ENCODE measurements at places on chromosomes 11 and 22.
A peak's percentile ranks its signal among the peaks of the same experiment; 100 is the strongest.

- DNase-seq, result no peak
Measured at GRCh38 chr22:25054943-25055511, 102.5 kb downstream of the KIAA1671 start.

DNA sequence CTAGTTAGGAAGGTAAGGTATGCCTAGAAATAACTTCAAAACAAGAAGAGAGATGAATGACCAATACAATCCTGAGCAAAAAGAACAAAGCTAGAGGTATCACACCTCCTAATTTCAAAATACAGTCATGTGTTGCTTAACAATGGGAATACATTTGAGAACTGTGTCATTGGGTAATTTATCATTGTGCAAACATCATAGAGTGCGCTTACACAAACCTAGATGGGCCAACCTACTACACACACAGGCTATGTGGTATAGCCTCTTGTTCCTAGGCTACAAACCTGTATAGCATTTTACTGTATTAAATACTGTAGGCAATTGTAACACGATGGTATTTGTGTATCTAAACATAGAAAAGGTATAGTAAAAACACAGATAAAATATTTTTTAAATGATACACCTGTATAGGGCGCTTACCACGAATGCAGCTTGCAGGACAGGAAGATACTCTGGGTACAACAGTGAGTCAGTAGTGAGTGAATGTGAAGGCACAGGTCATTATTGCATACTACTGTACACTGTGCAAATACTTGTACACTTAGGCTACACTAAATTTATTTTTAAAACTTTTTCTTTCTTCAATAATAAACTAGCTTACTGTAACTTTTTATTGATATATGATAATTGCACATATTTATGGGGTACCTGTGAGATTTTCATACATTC lies 48.2 kb downstream of the STK33 start:
- DNase-seq, result no peak

- DNase-seq, result no peak
Measured at GRCh38 chr11:44269369-44270351, 40.3 kb downstream of the ALX4 start.

- peak; percentile 60 for DNase-seq
Measured at GRCh38 chr11:69398529-69399492, 82.7 kb upstream of the LINC01488 start.

GRCh38 chr22:50621948-50622722 lies 5.8 kb downstream of the ARSA start:
- no peak for DNase-seq

- no peak for DNase-seq
Measured at GRCh38 chr22:44906999-44907644, 102.7 kb downstream of the PHF21B start.

GRCh38 chr22:22378446-22379415 lies 129.8 kb downstream of the ZNF280B start:
- no peak for DNase-seq

DNA sequence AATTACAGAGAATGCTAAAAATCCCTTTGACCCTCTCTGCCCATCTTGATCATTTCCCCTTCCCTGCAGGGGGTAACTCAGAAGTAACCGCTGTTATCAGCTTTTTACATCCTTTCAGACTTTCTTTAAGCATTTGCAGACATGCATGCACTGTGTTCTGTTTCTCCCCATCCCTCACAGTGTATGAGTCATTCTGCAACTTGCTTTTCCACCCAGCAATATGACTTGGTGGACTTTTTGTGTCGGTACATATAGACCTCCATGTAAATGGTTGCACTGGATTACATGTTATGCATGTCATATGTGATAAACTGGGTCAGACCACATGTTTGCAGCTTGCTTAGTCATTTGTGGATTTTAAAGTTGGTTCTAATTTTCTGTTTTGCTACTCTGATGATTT lies 87.7 kb upstream of the NECTIN1 start:
- DNase-seq, result no peak

DNA sequence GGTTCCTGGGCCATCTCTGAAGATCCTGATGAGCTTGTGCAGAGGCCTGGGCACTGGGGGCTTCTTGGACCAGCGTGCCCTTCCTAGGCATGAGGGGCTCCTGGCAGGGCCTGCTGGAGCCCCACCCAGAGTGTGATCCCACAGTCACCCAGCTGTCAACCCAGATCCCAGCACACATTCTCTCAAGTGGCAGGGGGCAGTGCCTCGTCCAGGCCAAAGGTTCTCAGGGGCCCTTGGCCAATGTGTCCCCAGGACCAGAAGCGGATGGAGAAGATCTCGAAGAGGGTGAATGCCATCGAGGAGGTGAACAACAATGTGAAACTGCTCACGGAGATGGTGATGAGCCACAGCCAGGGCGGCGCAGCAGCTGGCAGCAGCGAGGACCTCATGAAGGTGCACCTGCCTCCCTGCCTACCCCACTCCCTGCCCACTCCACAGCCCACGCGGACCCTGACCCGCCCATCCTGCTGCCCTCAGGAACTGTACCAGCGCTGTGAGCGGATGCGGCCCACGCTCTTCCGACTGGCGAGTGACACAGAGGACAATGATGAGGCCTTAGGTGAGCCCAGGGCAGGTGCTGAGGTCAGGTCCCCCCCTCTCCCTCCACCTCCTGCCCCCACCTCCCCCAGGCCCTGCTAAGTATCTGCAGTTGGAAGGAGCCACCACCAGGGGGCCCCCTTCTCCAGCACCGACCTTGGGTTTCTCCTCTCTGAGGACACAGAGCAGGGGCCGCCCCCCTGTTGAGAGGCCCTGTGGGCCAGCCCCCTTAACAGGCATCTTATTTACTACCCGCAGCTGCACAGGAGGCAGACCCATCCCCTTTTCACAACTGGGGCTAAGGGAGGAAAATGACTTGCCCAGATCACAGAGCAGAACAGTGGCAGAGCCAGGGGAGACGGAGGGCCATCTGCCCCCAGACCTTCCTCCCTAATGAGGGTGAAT lies 14.7 kb downstream of the GGA1 start:
- DNase-seq, result peak; percentile 85

DNA sequence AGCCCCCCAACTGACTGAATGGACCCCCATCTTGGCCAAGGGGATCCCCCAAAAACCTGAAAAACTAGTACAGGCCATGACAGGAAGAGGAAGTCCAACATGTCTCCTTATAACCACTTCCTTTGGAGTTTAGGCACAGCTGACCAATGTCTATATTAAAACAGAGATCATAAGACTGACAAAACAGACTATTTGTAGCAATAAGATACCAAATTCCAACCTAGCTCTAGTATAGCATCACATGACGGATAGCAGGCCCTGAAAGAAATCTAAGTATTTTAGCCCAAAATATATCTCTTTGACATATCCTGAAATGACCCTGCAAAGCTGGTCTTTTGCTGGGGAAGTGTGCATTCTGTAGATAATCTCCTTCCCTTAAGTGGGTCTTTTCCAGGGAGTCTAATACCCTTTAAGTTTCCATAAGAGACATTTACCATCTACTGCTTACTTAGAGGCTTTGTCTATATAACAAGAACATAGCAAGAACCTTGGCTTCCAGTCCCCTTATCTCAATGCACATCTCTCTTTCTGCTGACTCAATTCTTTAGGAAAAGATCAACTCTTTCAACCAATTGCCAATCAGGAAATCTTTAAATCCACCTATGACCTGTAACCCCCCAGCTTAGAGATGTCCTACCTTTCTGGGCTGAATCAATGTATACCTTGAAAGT lies 34.9 kb upstream of the ACER3 start:
- DNase-seq, result no peak

DNA sequence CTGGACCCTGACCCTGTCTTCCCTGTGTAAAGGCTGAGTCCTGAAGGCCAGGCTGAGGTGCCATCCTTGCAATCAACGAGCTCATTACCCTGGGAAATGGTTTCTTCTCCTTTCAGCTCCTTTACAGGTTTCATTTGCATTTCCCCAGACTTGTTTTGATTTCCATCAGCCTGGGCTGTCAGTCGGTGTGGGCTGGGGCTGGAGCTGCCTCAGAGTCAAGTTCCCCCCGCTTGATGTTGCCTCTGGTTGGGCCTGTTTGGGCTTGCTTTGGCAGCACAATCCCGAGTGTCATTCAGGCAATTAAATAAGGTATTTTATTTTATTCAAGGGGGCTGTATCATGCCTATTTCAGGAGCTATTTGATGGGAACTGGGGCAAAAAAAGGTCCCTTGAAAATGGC lies 424.9 kb downstream of the INSC start:
- no peak for DNase-seq
